Fibroblast of mammary gland (primary cell): ENCODE measurements at places on chromosomes 12 and 14.

DNA sequence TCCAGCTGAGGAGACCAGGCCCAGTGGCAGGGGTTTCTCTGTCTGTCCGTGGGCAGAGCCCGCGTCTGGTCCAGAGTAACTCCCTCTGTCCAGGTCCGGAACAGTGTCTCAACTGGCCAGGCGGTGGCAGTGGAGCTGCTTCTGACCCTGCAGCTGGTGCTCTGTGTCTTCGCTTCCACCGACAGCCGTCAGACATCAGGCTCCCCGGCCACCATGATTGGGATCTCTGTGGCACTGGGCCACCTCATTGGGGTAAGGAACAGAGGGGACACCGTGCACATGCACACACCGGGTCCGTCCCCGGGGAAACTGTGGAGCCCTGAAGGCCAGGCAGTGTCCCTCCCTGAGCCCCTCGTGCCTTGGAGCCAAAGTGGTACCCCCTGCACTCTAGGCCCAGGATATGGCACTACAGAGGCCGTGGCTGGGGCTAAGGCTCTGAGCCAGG is 1.5 kb downstream of the AQP6 start:
- peak; percentile 66 for DNase-seq

DNA sequence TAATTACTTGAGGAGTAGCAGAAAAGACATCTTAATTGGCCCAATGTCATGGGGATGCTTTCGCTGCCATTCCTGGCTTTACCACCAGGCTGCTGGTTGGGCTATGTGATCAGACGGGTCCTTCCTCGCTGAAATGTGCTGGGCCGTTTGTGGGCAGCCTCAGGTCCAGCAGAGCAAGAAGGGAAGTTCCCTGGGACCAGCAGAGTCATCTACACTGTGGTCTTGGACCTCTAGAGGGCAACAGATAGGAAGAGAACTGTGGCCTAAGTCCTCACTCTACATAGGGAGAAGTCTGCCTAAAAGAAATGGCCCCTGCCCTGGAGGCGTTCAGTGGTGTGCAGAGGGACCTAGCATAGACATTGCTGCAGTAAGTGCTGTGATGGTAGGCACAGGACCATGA is 10.9 kb downstream of the EVL start:
- peak; percentile 57 for DNase-seq

- DNase-seq: no peak
Measured at GRCh38 chr12:44157359-44157758, 321.5 kb downstream of the TMEM117 start.

DNA sequence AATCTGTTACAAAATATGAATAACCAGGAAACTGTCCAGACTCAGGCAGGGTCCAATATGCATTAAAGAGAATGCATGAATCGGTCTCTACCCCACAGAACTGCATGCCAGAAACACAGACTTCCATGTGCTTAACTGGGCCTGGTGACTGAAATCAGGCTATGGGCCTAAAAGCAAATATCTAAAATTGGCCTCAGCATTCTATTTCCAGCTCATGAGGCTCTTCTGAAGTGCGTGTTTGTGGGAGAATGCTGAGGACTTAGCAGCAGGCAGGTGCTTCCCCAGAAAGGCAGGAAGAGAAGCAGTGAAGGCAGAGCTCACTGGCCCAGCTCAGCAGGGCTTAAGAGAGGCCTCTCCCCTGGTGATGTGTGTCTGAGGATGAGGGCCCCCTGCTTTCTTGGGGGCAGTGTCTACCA is 48.5 kb downstream of the ADGRD1 start:
- no peak for DNase-seq

DNA sequence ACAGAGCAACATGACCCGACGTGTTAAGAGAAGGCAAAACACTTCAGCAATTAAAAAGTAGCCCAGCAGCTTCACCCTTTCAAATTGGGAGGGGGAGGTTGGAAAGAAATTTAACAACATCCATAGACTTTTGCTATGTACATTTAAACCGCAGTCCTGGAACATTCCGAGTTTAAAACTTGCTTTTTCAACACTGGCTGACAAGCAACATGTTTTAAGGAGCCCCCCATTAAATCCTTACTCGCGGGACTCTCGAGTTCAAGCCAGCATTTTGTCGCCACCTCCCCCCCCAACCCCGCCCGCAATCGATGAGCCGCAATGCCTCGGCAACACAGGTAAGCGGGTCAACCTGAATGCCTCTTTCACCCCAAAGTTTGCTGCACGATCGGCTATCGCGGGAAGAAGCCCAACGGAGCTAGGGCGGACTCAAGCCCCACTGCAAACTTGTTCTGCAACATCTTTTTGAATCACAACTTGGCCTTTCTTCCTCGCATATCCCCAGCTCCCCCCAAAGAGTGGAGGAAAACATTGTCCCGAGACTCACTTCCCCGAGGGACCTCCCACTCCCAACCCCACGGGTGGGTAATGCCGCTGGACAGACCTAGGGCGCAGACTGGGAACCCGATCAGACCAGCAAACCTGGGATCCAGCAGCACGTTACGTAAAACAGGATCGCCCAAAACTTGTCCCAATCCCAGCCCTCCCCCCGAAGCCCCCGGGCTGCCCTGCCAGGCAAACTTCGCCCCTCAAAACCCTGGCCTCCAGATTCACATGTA is 777 bp downstream of the ZFP36L1 start:
- DNase-seq: no peak

- DNase-seq: no peak
Measured at GRCh38 chr14:90883197-90883596, 67.0 kb upstream of the TTC7B start.

DNA sequence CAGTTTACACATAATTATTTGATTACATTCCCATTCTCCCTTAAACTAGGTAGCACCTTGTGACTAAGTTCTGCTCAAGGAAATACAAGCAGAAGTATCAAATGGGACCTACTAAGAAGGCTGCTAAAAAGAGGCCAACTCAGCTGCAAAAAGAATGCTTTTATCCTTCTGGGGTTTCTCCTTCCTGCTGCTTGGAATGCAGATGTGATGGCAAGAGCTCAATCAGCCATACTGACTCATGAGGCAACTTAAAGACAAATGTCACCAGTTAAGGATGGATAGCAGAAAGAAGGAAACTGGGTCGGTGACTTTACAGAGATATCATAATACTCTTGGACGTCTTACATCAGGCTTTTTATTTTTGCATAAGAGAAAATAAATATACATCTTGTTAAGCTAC is 38.0 kb upstream of the RAP1B start:
- DNase-seq: no peak

DNA sequence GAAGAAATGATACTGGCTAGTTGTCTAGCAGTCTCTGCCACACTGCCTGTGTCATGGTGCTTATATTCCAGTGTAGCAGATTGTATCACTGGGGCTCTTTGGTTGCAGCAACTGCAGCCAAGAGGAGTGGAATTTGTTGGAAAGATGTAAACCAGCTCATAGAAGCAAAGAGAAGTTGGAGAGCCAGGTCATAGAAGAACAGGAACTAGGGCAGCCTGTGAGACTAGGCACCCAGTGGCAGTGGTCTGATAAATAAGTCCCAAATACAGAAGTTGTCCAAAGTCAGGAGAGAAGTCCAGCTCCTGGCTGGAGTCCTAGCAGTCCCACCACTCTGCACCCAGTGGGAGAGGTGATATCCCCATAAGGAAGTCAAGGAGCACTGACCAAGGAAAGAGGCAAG is 172.5 kb upstream of the ARID2 start:
- no peak for DNase-seq

- no peak for DNase-seq
Measured at GRCh38 chr12:116280595-116281290, 3.2 kb upstream of the MED13L start.

DNA sequence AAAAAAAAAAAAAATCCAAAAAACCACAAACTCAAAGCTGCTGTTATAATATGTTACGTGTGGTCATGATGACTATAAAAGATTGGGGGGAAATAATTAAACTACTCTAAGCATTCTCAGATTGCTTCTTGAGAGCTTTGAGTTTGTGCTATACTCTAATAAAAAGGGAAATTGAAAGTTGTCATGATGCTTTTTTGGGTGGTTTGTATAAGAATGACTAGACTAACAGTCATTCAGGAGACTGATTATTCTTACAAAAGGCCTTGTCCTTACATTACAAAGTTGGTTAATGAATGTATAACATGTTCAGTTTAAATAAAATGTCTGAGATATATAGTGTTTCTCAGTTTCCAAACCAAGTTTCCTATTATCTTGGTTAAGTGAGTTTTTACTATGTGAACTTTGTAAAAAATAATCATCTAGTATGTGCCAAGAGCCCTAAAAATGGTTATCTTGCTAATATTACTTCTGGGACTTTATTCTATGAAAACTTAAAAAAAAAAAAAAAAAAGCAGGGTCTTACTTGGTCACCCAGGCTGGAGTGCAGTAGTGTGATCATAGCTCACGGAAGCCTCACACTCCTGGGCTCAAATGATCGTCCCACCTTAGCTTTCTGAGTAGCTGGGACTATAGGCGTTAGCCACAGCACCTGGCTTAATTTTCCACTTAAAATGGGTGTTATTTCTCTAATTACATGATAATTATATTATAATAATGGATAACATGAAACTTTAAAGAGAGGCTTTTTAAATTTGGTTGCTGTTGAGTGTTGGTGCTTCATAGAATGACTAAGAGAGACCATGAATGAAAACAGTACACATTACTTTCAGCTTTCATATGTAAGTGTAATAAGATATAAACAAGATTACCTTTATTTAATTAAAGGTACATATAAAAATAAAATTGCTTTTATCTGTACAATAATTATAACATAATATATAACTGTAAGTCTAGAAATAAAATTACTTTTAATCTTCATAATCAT is 459.6 kb upstream of the RGS6 start:
- peak; percentile 35 for DNase-seq

GRCh38 chr12:55845785-55846496 is 3.2 kb upstream of the MMP19 start:
- no peak for DNase-seq
